ENCODE measurements at places on chromosomes 13 and 19. TPM values are rescaled to one million over a fixed set of nuclear protein-coding genes. Genes with fewer than 3 reads are reported as not detected.

- DNase-seq = no peak
Observed at GRCh38 chr19:43425567-43426392, 11.1 kb downstream of the TEX101 start.

DNA sequence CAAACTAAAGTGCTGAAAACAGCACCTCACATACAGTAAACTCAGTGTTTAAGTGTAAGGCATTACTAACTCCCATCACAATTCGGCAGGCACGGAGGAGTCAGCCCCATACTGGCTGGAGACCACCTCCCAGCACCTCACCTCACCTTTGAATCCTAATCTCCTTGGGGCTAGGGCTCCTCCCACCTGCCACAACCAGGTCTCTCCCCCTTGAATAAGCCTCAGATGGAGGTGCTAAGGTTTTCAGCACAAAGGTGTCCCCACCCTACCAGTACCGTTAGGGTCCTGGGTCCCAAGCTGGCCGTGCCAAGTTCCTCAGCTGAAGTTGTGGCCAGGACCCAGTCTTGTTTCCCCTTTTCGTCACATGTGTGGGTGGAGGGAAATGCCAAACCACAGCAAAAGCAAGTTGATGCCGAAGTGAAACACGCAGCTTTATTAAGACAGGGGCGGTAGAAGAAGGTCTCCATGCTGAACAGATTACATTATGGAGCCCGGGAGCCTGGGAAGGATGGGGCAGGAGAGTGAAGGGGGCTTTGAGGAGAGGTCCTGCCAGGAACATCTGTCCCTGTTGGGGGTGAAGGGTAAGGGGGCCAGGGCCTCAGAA is at the start of gene IGFLR1:
Gene IGFLR1 (minus strand): TSS at position 332 of the 604 bp plus-strand sequence. CDS start 1,272 bp downstream, outside the sequence.
- DNase-seq = no peak

DNA sequence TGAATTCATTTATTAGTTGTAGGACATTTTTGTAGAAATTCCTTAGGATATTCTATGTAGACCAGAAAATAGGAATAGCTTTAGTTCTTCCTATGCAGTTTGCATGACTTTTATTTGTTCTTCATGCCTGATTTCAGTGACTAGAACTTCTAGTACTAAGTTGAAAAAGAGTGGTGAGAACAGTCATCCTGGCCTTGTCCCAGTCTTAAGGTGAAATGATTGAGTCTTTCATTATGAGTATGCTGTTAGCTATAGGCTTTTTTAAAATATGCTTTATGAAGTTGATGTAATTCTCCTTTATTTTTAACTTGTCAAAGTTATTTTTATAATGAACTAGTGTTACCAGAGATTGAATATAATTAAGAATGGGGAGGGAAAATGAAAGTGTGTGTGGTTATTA is 690.1 kb upstream of the KLHL1 start:
- DNase-seq = no peak

GRCh38 chr19:4414800-4415321 is 12.4 kb downstream of the CHAF1A start:
- DNase-seq = no peak

DNA sequence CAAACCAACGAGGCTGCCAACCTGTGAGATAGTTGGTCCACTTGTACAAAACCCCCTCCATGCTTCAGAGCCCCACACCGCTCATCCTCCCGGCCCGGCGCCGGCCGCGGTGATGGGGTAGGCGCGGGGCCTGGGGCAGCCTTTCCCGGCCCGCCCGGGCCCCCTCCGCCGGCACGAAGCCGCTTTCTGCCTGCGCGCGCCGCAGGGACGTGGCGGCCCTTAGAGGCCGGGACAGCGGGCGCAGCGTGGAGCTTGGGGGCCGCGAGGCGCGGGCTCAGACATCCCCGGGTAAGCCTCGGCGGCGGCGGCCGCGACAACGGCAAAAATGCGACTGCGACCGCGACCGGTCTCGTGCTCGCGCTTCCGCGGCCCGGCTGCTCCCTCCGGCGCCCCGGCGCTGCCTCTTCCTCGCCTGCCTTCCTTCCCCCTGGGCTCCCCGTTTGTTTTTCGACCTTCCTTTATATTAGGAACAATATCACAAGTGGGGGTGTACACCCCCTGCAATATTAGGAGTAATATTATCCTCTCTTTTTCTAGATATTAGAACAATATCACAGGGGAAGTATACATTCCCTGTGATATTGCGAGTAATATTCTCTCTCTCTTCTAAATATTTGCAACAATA is 53.9 kb upstream of the CEACAM21 start:
- DNase-seq = no peak

- no peak for DNase-seq
Observed at GRCh38 chr19:46015687-46016425, 7.0 kb downstream of the PGLYRP1 start.

DNA sequence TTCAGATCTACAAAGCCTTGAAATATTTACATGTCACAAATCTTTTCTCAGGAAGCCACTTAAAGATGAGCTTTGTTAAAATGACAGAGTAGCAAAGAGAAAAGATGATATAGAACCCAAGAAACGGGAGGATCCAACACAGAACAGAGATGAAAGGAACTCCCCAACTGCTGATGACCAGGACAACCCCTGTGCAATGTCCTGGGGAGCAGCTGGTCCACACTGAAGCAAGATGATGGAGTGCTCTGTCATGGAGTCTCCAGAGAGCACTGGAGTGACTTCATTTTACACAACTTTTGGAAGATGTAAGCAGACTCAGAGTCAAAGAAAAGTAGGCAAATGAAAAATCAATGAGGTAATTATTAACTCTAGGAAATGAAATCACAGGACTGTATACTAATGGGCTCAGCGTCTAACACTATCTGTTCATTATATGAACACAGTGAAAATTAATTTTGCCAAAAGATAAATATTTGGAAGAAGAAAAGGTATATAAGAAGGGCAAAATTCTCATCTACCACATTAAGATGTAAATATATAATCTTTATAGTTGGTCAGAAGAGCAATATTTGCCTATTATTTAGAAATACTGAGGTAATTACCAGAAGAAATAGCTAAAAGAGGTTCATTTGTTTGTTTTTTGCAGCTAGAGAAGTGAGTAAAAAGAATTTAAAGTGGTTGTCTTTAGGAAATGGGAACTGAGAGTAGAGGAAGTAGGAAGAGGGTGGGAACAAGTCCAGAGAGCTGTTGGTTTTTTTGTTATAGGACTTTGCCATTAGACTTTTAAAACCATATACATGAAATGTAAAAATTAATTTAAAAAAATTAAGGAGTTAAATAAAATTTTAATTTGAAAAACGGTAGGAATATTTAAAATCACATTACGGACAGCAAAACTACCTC is 30.5 kb downstream of the MTRF1 start:
- DNase-seq = no peak

GRCh38 chr19:53521373-53522202 is 16.4 kb upstream of the ZNF331 start:
- no peak for DNase-seq

DNA sequence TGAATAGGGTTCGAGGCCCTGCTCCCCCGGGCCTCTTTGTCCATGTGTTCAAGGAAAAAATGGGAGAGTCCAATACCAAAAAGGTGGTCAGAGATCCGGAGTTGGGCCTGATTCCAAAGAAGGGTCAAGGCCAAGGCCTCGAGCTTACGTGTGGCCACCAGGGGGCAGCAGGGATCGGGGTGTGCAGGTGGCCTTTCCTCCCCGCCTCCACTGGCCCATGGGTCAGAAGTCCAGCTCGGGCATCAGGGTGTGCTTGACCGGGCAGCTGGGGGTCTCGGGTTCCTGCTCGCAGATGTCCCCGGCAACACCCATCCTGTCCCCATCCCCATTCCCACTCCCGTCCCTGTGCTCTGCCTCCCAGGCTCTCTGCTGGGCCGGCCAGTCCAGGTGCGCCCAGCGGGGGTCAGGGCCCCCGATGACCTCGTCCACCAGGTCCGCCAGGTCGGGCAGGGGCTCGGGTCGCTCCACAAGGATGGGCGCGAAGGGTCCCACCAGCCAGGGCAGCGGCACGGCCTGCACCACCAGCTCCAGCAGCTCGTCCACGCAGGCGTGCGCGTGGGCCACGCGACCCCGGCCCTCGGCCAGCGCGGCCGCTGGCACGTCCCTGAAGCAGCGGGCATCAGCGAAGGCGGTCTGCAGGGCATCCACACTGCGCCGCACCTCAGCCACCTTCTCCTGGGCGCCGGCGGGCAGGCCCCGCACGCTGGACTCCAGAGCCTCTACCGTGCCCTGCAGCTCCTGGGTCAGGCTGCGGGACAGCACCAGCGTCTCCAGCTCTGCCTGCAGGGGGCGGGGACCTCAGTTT is 5.2 kb upstream of the PLIN4 start:
- no peak for DNase-seq

- DNase-seq = no peak
Observed at GRCh38 chr19:19545707-19546106, 7.6 kb downstream of the CILP2 start.

DNA sequence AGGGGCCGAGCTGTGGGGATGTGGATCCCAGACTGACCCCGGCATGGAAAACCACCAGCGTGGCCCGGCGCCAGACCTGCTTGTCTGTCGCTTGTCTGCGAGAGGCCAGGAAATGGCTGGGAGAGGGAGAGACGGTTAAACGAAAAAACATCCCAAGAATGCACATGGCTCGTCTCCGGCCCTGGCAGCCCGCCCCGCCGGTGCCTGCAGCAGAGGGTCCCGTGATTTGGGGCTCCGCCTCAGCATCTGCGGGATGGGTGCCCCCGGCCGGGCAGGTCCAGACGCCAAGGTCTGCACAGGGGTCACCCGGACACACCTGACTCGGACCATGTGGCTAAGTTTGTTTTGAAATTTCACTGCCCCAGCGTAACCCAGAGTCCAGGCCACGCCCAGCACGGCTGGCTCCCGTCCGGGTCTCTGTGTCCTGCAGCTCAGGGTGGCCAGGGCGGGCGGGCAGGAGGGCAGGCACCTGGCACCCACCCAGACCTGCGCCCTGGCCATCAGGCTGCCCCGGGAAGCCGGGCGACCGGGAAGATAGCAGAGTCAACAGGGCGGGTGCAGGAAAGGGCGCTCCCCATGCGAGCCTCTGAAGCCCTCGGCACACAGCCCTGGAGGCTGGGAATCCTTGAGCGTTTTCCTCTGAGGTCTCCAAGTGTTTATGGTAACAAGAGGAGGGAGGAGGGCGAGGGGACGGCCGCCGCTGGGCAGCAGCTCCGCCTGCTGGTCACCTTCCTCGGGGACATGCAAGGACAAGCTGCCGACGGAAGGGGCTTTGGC is 103.2 kb downstream of the GADD45B start:
- DNase-seq = no peak

DNA sequence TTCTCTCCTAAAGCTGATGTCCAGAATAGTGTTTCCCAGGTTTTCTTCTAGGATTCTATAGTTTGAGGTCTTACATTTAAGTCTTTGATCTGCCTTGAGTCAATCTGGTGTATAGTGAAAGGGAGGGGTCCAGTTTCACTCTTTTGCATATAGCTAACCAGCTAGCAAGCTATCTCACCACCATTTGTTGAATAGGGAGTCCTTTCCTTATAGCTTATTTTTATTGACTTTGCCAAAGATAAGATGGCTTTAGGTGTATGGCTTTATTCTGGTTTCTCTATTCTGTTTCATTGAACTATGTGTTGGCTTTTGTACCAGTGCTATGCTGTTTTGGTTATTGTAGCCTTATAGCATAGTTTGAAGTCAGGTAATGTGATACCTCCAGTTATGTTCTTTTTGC is 1386.1 kb downstream of the SLITRK5 start:
- DNase-seq = no peak

GPX4 gene
- total RNA-seq = 1,640 TPM

KRTDAP gene
- not detected for total RNA-seq

DNA sequence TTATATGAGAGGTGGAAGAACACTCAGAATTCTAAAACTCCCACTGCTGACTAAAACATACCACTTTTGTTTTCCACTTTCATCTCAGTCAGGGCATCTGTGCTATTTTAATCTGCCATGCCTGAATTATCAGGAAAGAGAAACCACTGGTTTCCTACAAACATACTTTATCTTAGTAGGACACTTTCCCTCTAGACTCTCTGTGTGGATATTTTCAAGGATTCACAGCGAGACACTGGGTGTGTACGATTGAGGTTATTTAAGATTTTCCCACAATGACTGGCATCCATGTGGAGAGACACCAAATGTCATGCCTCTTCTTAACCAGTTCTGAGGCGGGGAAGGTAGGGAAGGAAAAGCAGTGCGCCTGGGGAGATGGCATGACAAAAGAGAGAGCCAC is 212.2 kb downstream of the ENOX1 start:
- no peak for DNase-seq

DNAAF3 gene
- total RNA-seq = 0.69 TPM

GRCh38 chr19:39408392-39409207 is 2.0 kb downstream of the ZFP36 start:
- no peak for DNase-seq

GRCh38 chr13:65724226-65724625 is 1505.9 kb downstream of the PCDH9 start:
- DNase-seq = no peak

CEACAM3 gene
- not detected for total RNA-seq

GRCh38 chr13:75797239-75797638 is 161.1 kb downstream of the LMO7 start:
- DNase-seq = no peak

GRCh38 chr19:46715620-46715974 is 1.3 kb downstream of the PRKD2 start:
- DNase-seq = no peak

- no peak for DNase-seq
Observed at GRCh38 chr13:97459215-97459777, 25.3 kb downstream of the RAP2A start.

MYO16 gene
- total RNA-seq = 0.48 TPM

FREM2 gene
- total RNA-seq = 1.3 TPM
